AG10803 (cell line): ENCODE measurements at places on chromosomes 11 and 22.

GRCh38 chr11:27532652-27533325, 26.2 kb upstream of the LIN7C start:
- DNase-seq, result peak; percentile 31

GRCh38 chr22:36860821-36861659, at the start of gene NCF4:
Gene NCF4 (plus strand): TSS chr22:36861006. CDS start chr22:36861172, 166 bp downstream.
- no peak for DNase-seq

DNA sequence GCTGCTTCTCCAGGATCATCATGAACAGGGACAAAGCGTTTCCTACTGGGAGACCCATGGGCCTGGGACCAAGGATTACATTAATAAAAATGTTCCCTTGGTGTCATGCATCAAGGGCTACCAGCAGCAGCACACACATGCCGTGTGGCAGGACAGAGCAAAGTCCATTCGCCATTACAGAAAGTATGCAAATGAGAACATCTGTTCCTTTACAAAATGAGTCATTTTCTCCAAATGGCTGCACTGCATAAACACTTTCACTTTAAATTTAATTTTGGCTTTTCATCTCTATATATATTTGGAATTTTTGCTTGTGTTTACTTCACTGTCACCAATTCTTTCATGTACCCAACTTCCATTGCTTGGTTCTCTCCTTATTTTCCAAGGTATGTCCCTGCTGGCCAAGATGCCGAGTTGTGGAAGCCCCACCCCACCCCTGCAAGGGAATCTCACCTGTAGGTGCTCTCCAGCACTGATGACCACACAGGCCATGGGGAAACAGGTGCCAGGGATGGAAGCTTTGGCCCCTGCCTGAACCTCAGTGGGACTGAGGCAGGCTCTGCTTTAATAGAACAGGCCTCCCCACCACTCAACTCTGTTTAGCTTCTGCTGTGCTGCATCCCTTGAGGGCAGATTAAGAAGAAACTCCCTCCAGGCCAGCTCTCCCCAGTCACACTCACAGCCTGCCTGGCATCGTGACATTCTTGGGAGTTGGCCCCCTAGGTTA, 15.6 kb upstream of the GNAZ start:
- no peak for DNase-seq

GRCh38 chr22:32123657-32124056, 35.4 kb downstream of the C22orf42 start:
- DNase-seq, result no peak

- DNase-seq, result no peak
These were observed 5.1 kb downstream of the MPZL3 start for GRCh38 chr11:118247041-118247440.

GRCh38 chr11:30447058-30447640, 124.2 kb downstream of the ARL14EP start:
- DNase-seq, result no peak

GRCh38 chr11:18969720-18970119, 30.5 kb upstream of the MRGPRX1 start:
- DNase-seq, result no peak

- no peak for DNase-seq
These were observed 5.2 kb upstream of the STT3A start for GRCh38 chr11:125587480-125587879.

GRCh38 chr11:72553706-72554105, 119.4 kb upstream of the CLPB start:
- DNase-seq, result no peak

- no peak for DNase-seq
These were observed 15.3 kb downstream of the C11orf54 start for GRCh38 chr11:93756748-93757147.

GRCh38 chr11:91866642-91867041, 358.0 kb upstream of the FAT3 start:
- DNase-seq, result no peak

DNA sequence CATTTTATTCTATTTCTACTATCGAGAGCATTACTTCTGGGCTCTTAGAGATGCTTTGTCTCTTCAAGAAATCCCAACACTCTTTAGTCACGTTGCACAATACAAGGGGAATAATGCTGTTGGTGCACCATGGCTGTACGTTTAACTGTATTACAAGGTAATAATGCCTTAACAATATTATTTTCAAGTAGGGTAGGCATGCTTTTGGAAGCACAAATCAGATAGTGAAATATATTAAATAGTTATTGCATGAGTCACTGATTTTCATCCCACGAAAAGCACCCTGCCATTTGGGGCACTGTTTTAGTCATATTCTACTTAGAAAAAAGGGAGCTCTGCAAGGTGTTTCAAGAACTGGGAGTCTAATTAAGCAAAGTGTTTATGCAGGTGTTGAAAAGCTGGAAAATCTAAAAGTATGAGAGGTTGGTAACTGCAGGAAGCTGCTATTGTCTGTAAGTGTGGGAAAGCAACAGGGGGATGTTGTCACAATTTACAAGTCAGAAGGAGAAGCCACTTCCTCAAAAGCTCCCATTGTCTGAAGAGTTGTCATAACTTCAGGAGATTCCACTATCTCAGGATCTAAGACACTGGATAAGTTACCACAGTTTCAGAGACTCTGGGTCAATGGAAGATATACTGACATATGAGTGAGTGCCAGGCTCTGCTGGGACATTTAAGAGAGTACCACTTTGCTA, 218.2 kb downstream of the JRKL start:
- DNase-seq, result no peak

- DNase-seq, result no peak
These were observed 1086.1 kb downstream of the BRD1 start for GRCh38 chr22:48741540-48741939.

GRCh38 chr22:47967831-47968230, 1205.4 kb downstream of the TBC1D22A start:
- DNase-seq, result no peak
